HFFc6 (cell line): ENCODE measurements at places on chromosomes 11 and 22. TPM values are rescaled to one million over a fixed set of nuclear protein-coding genes. Genes with fewer than 3 reads are reported as not detected.
A peak's percentile ranks its signal among the peaks of the same experiment; 100 is the strongest.

DNA sequence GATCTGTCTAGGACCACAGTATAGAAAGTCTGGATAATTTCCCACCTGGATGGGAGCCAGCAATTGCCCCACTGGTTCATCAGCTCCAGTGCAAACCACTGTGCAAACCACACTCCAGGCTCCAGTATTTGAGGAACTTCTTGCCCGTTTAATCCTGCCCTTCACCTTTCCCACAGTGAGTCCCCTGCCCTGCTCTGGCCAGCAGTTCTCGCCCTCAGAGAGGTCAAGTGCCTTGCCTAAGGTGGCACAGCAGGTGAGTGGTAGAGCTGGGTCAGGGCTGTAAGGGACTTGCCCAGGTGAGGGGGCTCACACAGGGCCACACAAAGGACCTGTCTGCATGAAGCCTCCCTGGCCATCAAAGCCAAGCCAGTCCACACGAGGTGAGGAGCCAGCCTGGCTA lies 24.1 kb downstream of the MS4A10 start:
- H3K27ac ChIP-seq, result no peak overlapping the region
- peaks cover 32% of the 10 kb centered on the region for H3K27me3 ChIP-seq
- no peaks in the 10 kb centered on the region for H3K4me1 ChIP-seq
- no peaks in the 10 kb centered on the region for H3K36me3 ChIP-seq
- no peak for DNase-seq
- H3K4me3 ChIP-seq, result no peak overlapping the region

The PEX26 gene
- 44.9 to 52.0 TPM (median 50.5 TPM) in 3 replicates for total RNA-seq

The POTEH gene
- total RNA-seq, result not detected in 3 replicates

The SERPING1 gene
- total RNA-seq, result not detected in 3 replicates

GRCh38 chr11:108474664-108475463 lies 7.5 kb upstream of the C11orf65 start:
- no peak for DNase-seq
- no peak overlapping the region for H3K27ac ChIP-seq
- no peaks in the 10 kb centered on the region for H3K27me3 ChIP-seq
- peaks cover 5% of the 10 kb centered on the region; the same call in 1 of the 2 replicates for H3K36me3 ChIP-seq
- H3K4me3 ChIP-seq, result no peak overlapping the region

- H3K36me3 ChIP-seq, result peaks cover 9% of the 10 kb centered on the region; the same call in 1 of the 2 replicates
- H3K27ac ChIP-seq, result no peak overlapping the region
- H3K4me3 ChIP-seq, result no peak overlapping the region
- peaks cover 44% of the 10 kb centered on the region for H3K27me3 ChIP-seq
- no peaks in the 10 kb centered on the region for H3K4me1 ChIP-seq
- DNase-seq, result no peak
Observed at GRCh38 chr22:36986242-36986821, 32.9 kb downstream of the TST start.

The CSTPP1 gene
- 22.6 and 25.4 TPM in 2 replicates for total RNA-seq

The OR4C13 gene
- total RNA-seq, result not detected in 3 replicates

DNA sequence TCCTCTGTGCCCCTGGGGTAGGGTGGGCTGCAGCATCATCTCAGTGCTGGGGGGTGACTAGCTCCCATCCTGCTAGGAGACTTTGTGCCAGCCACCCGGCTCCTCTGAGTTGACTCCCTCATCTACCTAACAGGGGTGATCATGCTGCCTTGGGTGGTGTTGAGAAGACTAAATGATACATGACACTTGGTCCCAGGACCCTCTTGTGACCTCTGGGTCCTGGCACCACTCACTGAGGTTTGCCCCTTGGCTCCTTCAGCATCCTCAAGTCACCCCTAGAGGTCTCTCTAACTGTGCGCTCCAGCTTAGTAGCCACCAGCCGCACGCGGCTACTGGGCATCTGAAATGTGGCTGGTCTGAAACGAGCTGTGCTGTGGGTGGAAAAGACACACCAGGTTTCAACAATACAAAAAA lies 72.1 kb downstream of the LRRC32 start:
- no peak overlapping the region for H3K27ac ChIP-seq
- H3K27me3 ChIP-seq, result peaks cover 21% of the 10 kb centered on the region
- peaks cover 6% of the 10 kb centered on the region; the same call in 1 of the 2 replicates for H3K4me1 ChIP-seq
- H3K36me3 ChIP-seq, result no peaks in the 10 kb centered on the region
- H3K4me3 ChIP-seq, result no peak overlapping the region

The CCDC89 gene
- total RNA-seq, result 1.6 to 3.4 TPM (median 2.6 TPM) in 3 replicates

GRCh38 chr11:123671534-123671933 lies 17.1 kb upstream of the SCN3B start:
- H3K27ac ChIP-seq, result no peak overlapping the region
- peaks cover 9% of the 10 kb centered on the region for H3K4me1 ChIP-seq
- H3K27me3 ChIP-seq, result peaks cover 14% of the 10 kb centered on the region
- no peak overlapping the region for H3K4me3 ChIP-seq
- no peak for DNase-seq
- H3K36me3 ChIP-seq, result no peaks in the 10 kb centered on the region

GRCh38 chr11:101288392-101288791 lies 158.8 kb upstream of the PGR start:
- H3K27ac ChIP-seq, result no peak overlapping the region
- H3K36me3 ChIP-seq, result no peaks in the 10 kb centered on the region
- no peak overlapping the region for H3K4me3 ChIP-seq
- no peaks in the 10 kb centered on the region for H3K4me1 ChIP-seq
- no peak for DNase-seq
- H3K27me3 ChIP-seq, result no peaks in the 10 kb centered on the region; the same call in 1 of the 2 replicates

DNA sequence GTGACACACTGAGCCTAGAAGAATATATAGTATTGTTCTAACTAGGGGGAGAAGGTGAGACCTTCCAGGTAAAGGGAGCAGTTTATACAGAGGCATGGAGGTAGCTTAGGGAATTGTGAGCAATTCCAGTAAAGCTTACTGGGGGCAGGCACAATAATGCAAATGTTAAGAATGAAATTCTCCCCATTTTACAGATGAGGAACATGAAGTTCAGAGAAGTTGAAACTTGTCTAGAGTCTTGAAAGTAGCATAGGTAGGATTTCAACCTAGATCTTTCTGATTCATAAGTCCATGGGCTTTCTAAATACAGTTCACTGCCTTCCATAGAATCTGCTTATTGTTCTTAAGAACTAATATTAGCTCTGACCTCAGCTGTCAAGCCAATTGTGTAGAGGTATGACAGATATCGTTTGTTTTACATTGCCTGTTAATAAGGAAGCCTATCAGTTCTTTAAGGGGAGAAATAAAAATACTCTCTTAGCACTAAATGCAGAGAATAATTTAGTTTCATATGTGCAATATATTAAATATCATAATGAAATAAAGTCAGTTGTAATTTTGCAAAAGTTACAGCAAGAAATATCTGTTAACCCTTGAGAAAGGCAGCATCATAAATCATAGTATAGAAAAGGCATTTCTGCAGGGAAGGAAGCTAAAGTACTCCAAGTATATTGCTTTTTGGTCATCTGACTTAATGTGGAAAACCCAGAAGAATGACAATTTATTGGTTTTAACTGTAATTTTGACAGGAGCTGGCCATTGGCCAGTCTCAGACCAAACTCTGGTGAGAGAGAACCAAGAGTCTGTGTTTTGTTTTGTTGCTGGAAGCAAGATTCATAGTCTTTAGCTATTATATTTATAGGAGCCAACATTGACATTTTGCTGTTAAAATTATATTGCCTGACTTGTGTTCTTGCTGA lies 181.8 kb downstream of the UVRAG start:
- DNase-seq, result peak; percentile 30
- no peaks in the 10 kb centered on the region for H3K27me3 ChIP-seq
- H3K4me3 ChIP-seq, result no peak overlapping the region
- H3K4me1 ChIP-seq, result 0 out of 2 replicates have a peak, but pooled peaks cover 11% of the 10 kb centered on the region
- no peak overlapping the region for H3K27ac ChIP-seq

DNA sequence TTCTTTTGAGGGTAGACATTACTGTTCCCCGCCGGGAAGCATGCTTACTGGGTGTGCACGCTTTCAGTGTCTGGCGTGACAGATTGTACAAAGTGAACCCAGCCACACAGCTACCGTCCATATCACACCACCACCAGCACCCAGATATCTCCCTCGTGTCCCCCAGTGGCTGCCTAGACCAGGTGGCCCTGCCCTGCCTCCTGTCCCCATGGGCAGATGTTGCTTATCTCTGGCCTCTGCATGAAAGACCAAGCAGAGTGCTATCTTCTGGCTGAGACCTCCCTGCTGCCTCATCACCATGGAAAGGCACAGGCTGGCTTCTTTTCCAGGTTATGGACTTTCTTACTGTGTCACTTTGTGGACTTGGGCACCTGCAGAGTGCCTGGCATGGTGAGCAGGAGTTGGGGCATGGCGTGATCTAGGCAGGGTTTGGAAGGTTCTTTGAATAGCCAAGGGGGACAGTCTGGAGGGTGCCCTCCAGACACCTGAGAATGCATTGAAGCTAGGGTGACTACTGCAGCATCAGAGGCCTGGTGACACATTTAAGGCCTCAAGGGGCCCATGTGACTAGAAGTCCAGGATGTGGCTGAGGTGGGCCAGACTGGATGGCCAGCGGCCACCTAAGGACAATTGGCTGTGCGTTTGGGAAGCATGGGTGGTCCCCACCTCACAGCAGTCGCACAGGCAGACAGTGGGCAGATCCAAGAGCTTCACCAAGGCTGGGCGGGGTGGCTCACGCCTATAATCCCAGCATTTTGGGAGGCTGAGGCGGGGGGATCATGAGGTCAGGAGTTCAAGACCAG lies 4.7 kb downstream of the TANGO2 start:
- no peak overlapping the region for H3K4me3 ChIP-seq
- DNase-seq, result no peak
- H3K27me3 ChIP-seq, result peaks cover 4% of the 10 kb centered on the region
- H3K36me3 ChIP-seq, result no peaks in the 10 kb centered on the region

DNA sequence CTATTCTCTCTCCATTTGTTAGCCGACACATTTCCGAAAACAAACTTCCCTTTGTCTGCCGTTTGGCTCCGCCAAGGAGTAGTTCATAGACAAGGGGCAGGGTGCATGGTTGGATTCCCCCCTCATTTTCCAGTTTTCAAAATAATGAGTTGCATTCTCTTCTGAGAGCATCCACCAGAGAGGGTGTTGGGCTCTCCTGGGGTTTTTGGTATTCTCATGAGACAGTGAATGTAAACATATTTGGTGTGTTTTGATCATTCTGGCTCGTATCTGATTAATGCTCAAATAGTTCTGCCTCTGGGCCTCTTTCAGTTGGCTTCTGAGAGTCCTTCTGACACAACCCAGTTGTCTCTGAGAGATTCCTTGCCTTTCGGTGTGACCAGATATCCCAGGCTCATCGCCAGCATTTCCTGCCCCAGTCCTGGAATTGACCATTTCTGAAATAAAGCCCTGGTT lies 21.7 kb downstream of the GRAMD4 start:
- H3K4me1 ChIP-seq, result peaks cover 11% of the 10 kb centered on the region
- peaks cover 7% of the 10 kb centered on the region for H3K27me3 ChIP-seq
- 0 out of 2 replicates have a peak, but pooled peaks cover 7% of the 10 kb centered on the region for H3K36me3 ChIP-seq
- DNase-seq, result peak; percentile 15
- H3K4me3 ChIP-seq, result no peak overlapping the region

- H3K36me3 ChIP-seq, result no peaks in the 10 kb centered on the region
- DNase-seq, result no peak
- no peak overlapping the region for H3K27ac ChIP-seq
- H3K4me3 ChIP-seq, result no peak overlapping the region
Observed at GRCh38 chr11:110807801-110808200, 95.6 kb upstream of the ARHGAP20 start.

DNA sequence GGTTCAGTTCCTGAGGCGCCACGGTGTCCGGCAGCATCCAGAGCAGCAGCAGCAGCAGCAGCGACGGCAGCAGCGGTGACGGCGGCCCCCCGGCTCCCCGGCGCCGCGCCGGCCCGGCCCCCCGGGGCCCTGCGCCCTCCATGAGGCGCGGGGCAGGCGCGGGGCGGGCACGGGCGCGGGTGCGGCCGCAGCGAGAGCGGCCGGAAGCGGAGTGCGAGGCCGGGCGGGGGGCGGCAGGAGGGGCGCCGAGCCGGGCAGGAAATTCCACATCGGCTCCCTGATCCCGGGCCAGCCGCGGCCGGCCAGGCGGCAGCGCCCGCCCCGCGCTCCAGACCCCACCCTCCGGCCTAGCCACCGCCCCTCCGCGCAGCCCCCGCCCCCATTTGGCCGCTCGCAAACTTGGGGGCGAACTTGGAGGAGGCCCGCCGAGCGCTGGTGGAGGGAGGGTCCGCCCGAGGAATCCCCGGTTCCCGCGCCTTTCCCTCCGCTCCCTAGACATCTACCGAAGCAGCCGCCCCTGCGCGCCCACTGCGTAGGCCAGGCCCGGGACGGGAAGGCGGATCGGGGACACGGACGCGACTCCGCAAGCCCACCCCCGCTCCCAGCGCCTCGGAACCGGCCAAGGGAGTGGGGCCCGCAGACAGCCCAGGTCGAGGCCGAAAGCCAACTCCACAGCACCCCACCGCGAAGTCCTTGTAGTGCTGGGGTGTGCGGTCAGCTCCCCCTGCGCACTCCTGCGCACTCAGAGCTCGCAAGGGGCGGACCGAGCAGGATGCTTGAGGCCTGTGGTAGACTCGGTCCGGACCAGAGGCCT lies at the start of gene SCARF2:
Gene SCARF2 (minus strand): TSS at position 213 of the 814 bp plus-strand sequence. CDS start 71 bp downstream, at position 142.
- H3K36me3 ChIP-seq, result peaks cover 9% of the 10 kb centered on the region; the same call in 1 of the 2 replicates
- peak within 1 kb of the TSS; percentile 87 for H3K27ac ChIP-seq

DNA sequence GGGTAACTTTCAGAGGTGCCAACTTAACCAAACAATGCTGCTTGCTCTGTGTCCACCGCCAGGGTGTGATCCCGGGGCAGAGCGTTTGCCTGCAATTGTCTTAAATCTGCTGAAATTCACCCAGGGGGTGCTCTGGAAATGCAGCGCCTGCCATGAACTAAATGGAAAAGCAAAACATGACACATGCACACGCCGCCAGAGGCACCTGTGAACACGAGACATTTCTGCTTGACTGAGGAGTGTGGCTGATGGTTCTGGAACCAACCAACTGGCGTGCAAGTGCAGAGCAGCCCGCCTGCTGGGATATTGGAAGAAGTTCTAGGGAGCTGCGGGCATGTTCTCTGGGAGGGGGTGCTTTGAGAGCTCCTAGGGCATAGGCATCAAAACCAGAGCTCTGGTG lies 30.4 kb downstream of the DSCAML1 start:
- no peaks in the 10 kb centered on the region for H3K4me1 ChIP-seq
- no peak overlapping the region for H3K27ac ChIP-seq
- H3K27me3 ChIP-seq, result peaks cover 32% of the 10 kb centered on the region

The UBQLNL gene
- total RNA-seq, result 0.07 TPM in 1 of 3 replicates, not detected in the others

The EMSY gene
- total RNA-seq, result 15.5 to 17.9 TPM (median 16.4 TPM) in 3 replicates

The IGF2 gene
- total RNA-seq, result 0.68 to 2.3 TPM (median 0.97 TPM) in 3 replicates

GRCh38 chr11:49995565-49995964 lies 13.2 kb upstream of the OR4C12 start:
- no peaks in the 10 kb centered on the region for H3K27me3 ChIP-seq
- peak; percentile 43 for DNase-seq
- H3K36me3 ChIP-seq, result no peaks in the 10 kb centered on the region
- no peak overlapping the region for H3K4me3 ChIP-seq

The RTN3 gene
- total RNA-seq, result 122 to 134 TPM (median 131 TPM) in 3 replicates

DNA sequence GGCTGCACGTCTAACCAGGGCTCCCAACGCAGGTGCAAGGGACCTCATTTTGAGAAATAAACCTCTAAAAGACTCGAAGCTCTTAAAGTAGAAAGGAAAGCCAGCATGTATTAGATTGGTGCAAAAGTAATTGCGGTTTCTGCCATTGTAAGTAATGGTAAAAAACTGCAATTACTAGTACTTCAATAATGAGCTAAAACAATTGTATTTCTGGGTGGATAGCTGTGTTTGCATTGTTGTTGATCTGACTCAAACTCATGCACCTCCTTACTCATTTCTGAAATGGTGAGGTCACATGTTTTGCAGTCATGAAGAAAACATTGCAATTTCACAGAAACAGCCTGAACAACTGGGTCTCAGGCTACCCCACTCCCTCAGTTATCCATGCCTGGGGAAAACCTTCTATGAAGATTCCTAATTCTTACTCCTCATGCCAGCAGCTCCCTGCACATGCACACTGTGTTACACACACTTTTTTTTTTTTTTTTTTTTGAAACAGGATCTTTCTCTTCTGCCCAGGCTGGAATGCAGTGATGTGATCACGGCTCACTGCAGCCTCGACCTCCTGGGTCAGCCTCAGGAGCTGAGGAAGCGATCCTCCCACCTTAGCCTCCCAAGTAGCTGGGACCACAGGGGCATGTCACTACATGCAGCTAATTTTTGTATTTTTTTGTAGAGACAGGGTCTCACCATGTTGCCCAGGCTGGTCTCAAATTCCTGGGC lies 24.6 kb downstream of the VWCE start:
- H3K27ac ChIP-seq, result peak overlapping the region; percentile 39
- no peaks in the 10 kb centered on the region; the same call in 1 of the 2 replicates for H3K36me3 ChIP-seq
- DNase-seq, result peak; percentile 67
